CD4-positive, alpha-beta T cell treated with Interleukin-6 at 100 ng/mL for 8 hours (primary cell): ENCODE measurements at places on chromosomes 6 and 20.
A peak's percentile ranks its signal among the peaks of the same experiment; 100 is the strongest.

DNA sequence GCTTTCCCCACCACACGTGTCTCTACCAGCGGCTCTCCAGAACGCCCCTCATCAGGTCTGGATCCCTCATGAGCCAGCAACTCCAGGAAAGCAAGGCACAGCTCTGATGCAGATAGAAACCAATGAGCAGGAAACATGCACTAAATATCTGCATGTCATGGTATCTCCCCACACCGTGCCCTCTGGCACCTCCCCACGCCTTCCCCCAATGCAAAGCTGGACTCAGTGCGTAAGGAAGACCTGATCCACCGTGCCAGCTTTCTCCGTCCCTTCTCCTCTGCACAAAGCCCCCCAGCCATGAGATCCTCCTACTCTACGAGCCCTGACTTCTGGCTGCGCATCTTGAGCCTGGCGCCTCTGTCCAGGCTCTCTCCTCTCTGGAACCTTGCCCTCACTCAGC is 9.4 kb downstream of the PDE10A start:
- DNase-seq: no peak

DNA sequence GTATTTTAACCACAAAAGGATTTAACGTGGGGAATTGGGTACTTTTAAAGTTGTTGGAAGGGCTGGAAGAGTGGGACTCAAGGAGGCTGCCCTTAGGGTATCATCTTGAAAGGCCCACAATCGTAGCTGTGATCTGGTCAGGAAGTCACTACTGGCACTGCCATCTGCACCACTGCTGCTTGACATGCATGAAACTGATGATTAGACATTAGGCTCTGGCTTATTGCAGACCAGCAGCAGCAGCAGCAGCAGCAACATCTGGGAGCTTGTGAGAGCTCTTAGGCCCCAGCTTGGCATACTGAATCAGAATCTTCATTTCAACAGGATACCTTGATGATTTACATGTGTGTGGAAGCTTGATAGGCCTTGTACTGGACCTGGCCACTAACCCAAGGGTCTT is 68.6 kb downstream of the PHF20 start:
- DNase-seq: no peak

DNA sequence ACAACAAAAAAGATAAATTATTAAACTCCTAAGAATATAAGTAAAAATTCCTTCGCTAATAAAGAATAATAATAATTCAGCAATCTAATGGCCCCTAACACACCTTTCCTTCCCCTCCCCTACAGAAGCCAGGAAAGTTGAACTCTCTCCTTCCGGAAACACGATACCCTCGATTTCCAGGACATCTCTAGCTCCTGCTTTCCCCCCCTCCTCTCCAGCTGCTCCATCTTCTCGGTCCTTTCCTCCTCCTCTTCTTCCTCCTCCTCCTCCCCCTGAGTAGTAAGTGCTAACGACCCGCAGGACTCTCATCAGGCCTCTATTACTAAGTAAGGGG is 603 bp downstream of the TASP1 start:
- DNase-seq: no peak

DNA sequence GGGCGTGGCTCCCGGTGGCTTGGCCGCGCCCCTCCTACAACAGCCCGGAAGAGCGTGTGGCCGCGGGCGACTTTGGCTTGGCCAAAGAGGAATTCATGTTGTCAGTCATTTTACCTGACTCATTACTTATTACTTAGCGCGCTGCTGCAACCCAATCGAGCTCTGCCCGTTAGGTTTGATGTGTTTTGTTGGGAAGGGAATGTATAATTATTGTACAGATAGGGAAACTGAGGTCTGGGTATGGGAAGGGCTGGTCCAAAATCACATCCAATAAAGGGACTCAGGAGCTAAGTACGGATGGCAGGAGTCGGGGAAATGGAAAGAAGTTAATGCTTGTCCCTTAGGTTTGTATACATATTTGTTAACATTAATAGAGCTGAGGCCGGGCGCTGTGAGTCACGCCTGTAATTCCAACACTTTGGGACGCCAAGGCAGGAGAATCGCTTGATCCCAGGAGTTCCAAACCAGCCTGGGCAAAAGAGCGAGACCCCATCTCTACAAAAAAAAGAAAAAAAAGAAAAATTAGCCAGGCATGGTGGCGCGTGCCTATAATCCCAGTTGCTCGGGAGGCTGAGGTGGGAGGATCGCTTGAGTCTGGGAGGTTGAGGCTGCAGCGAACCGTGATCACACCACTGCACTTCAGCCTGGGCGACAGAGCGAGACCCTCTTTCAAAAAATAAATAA is 639 bp upstream of the ZNF335 start:
- peak; percentile 90 for DNase-seq

GRCh38 chr20:32527052-32527446 is 58.1 kb downstream of the NOL4L start:
- DNase-seq: no peak

DNA sequence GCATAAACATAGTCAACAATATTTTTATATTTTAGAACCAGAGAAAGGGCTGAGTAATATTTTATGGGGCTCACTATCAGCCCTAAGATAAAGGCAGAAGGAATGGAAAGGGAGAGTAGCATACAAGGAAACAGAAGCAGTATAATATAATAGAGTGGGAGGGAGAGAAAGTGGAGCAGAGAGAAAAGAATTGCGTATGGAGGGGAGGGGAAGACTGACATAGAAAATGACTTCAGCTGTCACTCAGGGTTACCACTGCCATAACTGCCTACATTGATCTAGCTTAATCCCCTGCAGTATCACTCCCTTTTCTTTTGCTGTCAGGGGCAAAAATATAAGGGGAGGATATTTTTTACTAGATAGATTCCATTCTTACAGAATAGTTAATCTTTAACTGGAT is 1133.5 kb upstream of the MAP3K7 start:
- no peak for DNase-seq

DNA sequence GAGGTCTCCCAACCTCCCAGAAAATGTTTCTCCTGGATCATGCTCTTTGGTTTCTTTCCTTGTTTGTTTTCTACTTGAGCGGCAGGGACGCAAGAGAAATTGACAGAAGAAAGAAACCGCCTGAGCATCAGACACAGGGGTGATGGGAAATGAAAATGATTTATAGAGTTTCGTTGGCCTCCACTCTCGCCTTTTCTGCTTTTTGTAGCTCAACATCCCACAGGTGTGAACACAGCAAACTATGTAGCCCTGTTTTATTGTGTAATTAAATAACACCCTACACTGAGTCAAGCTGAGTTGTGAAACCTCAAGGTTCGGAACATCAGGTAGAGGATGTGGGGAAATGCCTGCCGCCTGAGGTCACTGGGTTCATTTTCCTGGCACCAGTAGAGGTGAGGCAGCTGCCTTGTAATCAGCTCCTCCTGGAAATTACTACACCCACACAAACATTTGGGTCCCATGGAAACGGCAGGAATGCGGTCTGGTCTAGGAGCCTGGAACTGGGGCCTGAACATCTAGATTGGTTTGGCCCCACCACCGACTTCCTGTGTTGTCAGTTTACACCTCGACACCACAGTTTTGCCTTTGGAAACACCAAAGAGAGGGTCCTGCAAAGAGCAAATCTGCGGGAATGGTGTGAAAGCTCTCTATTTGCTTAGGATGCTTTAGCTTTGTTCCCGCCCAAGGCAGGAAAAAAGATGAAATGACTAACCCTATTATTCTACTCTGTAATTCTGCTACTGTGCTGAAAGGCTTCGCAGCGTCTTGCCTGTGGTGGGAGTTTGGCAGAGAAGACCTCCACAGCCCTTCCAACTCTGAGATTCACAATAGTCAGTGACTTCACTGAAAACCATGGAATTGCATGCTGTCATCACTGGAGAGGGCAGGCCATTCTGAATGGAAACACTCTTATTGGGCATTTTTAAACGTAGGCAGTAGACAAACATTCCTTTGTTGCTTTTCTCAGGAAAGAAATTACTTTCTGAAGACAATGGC is 53.0 kb downstream of the ADAT2 start:
- peak; percentile 22 for DNase-seq

GRCh38 chr6:43791745-43792422 is 21.9 kb downstream of the VEGFA start:
- no peak for DNase-seq

DNA sequence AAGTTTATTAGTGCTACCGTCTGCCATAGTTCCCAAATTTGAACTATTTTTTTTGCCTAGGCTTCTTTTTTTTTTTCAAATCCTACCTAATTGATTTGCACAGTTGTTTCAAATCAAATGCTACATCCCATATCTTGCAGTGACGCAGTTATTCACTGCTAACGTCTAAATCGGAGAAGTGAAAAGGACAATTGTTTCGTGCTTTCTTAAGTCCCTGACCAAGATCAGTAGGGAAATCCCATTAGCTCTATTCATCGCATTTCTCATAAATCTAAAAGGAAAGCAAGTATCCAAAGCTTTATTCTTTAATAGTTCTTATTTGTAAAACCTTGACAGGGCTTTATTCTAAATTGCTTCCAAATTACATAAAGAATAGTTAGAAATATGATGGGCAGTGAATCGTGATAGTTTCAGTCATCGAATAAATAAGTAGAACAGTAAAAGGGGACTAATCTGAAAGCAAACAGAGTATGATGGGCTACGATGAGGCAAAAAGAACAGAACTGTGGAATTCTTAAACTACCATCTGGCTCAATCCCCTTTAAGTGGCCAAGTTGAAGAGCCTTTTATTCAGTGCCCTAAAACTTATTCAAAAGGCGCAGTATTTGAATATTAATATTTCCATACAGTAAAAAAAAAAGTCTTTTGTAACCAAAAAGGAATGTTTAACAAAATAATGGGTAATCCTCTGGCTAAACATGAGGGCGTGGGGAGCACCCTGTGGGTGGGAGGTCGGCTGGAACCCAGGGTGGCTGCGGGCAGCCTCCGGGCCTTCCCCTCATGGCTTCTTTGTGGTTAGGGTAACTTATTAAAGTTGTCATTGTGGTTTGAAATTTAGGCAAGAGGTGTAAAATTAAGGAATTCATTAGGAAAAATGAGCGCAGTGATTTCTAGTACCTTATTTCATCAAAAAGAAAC is 3.0 kb upstream of the ARID1B start:
- DNase-seq: no peak

DNA sequence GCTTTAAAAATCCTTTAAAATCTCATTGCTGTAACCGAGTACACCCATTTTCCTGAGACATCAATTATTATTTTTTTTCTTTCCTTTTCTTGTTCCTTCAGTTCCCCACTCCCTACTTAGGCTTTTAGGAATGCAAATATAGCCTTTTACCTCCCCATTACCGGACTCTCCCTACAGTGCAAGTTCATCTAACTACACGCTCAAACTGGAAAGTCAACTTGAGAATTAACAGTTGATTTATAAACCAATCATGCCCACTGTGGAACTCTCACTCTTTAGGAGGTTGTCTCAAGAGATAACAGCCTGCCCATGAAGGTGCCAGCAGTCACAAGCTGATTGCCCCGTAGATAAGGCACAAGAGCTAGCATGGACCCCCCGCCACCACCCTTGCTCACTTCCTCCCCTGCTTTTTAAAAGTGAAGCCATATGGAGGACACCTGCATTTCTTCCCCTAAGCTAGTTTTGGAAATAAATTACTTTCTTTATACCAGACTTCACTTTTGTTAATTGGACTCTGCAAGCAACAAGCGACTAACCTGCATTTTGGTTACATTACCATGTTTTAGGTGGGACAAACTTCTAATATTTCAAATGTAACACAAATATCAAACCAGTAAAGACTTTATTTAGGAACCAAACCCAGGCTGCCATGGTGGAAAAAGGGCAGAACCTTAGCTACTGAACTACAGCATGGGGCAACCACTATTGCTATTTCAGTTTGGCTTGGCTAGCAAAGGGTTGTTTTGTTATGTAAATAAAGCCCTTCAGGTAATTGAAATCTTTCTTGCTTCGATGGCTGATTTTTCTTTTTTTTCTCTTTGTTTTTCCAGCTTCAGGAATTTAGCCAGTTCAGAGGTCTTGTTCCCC is 34.9 kb downstream of the UBD start:
- no peak for DNase-seq

- no peak for DNase-seq
These were observed 36.4 kb upstream of the TRERF1 start for GRCh38 chr6:42488129-42488528.

DNA sequence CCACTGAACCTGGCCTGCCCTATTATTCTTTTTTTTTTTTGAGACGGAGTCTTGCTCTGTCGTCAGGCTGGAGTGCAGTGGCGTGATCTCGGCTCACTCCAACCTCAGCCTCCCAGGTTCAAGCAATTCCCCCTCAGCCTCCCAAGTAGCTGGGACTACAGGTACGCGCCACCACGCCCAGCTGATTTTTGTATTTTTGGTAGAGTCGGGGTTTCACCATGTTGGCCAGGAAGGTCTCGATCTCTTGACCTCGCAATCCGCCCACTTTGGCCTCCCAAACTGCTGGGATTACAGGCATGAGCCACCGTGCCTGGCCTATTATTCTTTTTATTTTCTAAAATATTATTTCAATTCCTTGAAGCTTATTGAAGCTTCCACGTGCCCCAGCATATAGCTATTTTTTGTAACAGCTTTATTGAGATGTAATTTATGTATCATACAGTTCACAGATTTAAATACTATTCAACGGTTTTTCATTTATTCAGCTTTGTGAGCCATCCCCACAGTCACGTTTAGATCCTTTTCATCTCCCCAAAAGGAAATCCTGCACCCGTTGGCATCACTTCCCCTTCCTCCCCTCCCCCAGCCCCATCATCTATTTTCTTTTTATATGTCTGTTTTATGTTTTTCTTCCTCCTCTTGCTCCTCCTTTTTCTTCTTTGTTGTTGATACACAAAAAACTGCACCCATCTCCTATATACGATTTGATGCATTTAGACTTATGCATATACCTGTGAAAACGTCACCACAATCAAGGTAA is 13.5 kb upstream of the MDFI start:
- no peak for DNase-seq
